ENCODE measurements at places on chromosomes 11 and 22.

DNA sequence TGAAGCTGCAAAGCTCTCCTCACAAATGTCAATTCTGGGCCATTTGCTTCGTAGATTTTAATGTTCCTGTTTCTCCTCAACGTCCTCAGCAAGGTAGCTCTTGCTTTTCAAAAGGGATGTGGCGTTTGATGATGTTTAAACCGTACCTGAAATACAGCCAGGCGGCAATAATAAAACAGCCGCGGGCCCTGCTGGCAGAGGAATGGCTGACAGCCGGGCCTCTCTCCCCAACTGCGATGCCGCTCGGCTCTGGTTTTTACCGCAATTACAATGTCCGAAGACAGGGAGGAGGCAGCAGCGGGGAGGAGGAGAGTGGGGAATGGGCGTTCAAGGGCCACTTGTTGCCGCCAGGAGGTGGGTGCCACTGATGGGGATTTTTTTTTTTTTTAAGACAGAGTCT, 27.5 kb downstream of the MACROD1 start:
- DNase-seq: no peak

DNA sequence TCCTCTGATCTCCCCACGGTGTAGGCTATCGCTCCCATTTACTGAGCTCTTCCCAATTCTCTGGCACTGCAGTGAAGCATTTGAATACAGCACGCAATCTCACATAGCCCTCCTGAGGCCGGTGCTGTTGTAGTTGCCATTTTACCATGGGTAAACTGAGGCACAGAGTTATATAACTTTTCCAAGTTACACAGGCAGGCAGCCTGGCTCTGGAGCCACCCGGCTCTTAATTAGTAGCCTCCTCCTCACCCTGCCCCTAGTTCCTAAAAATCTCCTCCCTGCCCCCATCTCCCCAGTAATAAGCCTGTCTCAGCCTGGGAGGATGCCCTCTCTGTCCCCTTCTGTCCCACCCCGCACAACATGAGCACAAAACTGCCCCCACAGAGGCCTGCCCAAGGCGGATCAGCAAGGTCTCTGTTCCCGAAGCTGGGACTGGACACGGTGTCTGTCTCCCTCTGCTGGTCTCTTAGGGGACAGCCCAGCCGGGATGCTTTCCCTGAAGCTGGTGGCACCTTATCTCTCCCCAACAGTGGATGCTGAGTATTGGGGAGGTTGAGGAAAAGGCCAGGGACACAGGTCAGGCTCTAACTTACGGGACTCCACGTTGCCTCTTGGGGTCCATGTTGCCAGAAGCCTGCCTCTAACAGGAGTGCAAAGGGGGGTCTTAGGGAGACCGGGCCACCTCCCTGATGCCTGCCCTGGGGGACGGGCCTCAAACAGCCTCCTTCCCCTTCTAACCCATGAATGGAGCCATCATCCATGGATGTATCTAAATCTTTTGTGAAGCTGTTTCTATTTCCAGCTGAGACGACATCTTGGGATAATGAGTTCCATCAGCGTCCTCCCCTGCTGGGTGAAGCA, 9.1 kb upstream of the CLCF1 start:
- DNase-seq: peak; percentile 73

- DNase-seq: no peak
Observed at GRCh38 chr11:132100583-132100982, 730.2 kb downstream of the NTM start.

GRCh38 chr22:47129902-47130635, 367.6 kb downstream of the TBC1D22A start:
- no peak for DNase-seq

DNA sequence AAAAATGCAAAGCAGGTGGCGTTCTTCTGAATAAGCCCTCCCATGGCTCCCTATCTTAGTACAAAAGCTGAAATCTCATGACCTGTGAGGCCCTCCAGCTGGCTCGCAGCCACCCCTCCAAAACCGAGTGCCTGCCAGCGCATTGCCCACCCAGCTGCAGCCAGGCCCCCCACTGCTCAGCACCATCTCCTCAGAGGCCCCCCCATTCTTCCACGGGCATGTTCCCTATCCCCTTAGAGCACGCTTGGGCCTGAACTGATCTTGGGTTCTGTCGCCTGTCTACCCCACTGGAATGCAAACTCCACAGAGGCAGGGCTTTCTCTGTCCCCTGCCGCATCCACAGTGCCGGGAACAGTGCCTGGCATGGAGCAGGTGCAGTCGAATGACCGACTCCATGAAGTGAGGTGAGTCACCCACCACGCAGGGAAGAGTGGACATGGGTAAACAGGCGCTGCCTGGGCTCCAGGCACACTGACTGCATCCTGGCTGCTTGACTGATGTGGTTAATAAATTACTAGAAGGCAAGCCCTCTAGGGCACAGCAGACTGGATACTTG, 11.3 kb upstream of the EFCAB6 start:
- DNase-seq: no peak

DNA sequence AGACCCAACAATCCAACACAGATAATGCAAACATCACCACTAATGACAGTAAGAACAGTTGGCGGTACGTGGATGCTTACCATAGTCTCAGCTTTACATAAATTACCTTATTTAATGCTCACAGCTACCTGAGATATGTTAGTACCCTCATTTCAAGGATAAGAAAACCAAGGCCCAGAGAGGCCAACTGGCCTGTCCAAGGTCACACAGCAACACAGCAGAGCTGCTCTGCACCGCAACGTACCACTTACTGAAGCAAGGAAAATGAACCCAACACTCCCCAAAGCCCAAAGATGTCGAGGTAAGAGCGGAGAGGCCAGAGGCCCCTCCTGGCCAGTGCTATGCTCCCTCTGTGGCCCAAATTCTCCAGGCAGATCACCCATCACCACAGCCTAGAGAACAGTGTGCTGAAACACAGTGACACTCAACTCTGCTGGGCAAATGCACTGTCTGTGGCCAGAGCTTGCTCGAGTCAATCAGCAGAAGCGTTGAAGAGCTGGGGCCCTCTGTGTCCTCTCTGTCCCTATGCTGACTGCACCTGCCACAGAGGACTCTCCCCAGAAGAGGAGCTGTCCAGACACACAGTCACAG, 14.0 kb downstream of the SHANK2 start:
- no peak for DNase-seq

DNA sequence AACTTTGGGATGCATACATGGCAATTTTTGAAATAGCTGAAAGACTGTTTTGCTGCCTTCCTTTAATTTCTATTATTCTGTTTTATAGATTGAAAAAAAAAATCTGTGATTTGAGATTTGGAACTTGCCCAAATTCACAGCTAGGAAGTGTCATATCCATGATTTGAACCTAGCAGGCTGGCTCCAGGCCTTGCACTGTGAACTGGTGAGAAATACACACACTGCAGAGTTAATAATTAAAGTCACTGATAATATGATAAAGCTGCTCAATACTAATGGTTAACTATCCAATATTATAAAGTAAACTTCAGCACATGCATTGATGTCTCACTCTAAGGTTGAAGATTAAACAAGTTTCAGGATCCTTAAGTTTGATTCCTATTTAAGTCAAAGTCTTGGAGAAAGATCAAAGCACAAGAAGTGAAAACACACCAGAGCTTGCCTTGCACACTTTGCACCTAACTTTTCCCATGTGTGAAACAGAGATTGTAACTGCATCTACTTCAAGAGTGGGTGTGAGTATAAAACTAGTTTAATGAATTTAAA, 150.6 kb upstream of the CCDC179 start:
- DNase-seq: no peak

DNA sequence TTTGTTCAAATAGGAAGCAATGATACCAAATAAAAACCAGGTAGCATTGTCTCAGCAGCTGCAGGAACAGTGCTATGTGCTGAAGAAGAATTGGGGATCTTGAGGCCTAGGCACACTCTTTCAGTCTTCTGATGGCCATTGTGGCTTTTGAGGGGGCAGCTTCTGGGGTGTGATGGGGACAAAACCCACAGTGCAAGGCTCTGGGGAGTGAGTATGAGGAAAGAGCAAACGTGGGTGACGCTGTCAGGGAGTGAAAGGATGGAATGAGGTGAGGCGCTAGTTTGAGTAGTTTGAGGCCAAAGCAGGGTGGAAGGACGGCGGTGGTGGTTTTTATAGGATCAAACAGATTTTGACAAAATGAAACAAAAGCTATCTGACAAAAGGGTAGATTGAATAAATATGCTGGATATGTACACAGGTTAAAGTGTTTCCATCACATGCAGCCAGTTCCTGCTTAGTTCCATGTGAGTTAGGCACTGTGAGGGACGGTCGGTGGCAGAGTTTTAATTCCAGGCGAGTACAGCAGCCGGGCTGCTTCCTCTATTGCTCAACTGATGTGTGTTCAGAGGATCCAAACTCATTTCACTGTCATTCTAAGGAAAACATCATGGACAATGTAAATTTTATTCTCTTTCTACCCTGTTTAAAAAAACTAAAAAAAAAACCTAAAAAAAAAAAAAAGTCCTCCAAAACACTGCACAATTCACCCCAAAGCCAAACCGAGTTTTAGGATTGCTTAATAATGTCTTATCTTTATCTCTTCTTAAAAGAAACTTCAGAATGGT, 18.9 kb downstream of the ADAMTS15 start:
- DNase-seq: no peak

GRCh38 chr11:95154514-95154913, 64.9 kb downstream of the ENDOD1 start:
- no peak for DNase-seq

DNA sequence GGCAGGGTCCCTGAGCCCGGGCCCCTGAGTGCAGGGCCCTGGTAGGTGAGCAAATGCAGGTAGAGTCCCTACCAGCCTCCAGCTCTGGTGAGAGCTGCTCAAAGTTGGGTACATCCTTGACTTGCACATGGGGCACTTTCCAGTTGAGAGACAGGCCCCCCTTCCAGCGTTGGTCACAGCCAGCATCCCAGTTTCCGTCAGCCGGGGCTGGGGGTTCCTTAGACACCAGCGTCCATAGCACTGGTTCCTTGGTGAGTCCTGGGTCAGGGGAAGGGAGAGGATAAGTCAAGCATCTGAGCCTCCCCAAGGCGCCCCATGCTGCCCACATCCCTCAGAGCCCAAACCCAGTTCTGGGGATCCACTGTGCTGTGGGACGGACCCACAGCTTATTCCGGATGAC, 5.6 kb downstream of the PNPLA5 start:
- DNase-seq: no peak

GRCh38 chr11:60194511-60194910, 11.6 kb upstream of the MS4A6A start:
- no peak for DNase-seq

DNA sequence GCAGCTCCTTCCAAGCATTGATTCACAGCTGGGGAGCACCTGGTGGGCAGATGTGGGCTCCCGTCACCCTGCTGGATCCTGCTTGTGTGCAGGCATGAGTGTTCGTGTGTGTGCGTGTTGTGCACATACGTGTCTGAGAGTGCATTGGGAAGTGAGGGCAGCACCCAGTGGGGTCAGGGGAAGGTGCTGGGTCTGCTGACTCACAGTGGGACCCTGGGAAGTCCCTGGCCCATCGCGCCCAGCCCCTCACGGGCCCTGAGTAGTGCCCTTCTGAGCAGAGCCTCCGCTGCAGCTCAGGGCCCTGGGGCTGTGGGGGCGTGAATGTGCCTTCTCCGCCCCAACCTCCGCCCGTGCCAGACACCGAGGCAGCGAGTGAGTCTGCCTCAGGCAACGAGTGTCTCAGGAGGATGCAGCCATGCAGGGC, 36.8 kb downstream of the WNT11 start:
- DNase-seq: no peak

DNA sequence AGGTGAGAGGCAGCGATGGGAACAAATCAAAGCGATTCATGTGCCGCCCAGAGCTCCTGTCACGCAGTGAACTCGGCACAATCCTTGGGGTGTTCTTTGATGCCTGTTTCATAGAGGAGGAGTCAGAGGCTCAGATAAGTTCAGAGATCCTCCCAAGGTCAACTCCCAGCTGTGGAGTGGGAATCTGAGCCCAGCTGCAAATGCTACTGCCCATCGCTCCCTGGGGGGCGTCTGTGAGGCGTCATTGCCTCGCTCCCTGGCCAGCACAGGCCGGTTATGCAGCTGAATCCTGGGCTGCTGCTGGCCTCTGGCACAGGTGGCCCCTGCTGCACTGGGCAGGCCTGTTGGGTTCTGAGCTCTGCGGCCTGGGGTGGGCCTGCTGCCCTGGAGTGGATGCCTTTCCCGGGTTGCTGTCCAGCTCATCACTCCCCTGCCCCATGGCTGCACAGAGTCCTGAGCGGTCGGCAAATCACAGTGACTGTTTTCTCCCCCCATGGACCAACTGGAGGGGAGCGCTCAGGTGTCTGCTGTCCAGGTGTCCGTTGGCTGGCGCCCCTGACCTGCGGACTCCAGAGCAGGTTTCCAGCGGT, 36.3 kb upstream of the SHISAL1 start:
- no peak for DNase-seq

DNA sequence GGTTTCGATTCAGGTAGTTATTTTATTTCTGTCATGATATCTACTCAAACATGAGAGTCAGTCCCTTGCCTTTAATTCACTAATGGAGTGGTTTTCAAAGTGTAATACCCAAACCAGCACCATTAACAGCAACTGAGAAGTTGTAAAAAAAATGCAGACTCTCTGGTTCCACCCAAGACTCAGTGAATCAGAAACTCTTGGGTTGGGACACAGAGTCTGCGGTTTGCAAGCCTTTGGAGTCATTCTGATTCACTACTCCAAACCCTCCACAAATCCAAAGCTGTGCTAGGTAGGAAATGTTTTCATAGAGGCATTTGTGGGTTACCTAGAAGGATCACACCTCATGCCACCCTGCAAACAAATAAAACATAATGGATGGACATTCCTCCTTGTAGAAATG, 340.1 kb downstream of the NTM start:
- no peak for DNase-seq

- no peak for DNase-seq
Observed at GRCh38 chr22:28151151-28151816, 232.2 kb upstream of the PITPNB start.

DNA sequence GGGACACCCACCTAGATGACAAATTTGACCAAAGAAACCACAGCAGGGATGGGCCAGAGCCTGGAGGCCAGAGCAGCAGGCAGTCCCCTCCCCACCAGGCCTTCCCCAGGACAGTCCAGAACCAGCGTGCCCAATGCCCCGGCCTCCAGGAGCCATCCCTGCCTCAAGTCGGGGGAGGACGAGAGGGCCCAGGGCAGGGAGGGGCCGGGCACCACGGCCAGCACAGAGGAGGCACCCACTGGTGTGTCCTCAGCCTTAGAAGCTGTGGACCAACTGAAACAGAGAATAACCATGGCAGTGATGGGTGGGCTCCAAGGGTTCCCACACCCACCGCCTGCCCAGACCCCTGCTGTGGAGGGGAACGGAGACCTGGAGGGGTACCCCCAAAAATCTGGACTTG, 28.3 kb upstream of the TCF20 start:
- DNase-seq: no peak

- no peak for DNase-seq
Observed at GRCh38 chr11:74936087-74936486, 12.8 kb downstream of the XRRA1 start.

GRCh38 chr11:31919175-31919574, 108.1 kb upstream of the PAX6 start:
- DNase-seq: no peak

DNA sequence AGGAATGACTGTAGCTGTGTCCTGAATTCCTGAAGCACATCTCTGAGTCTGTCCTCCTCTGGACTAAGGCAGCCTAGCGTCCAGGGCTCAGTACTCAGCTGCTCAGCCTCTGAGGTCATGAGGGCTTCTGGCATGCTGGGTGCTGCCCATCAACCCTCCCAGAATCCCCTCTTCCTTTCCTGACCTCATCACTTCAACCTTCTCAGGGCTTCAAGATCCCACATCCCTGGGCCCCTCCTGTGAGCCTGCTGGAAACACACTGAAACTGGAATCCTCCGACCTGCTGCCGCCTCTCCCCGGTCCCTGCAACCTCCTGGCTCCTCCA, 803 bp downstream of the KRTAP5-8 start:
- no peak for DNase-seq

- DNase-seq: no peak
Observed at GRCh38 chr22:17260950-17261349, 41.7 kb upstream of the ADA2 start.

- peak; percentile 80 for DNase-seq
Observed at GRCh38 chr11:62555464-62556107, 9.0 kb upstream of the AHNAK start.
